Body of pancreas (tissue), 4 donors: ENCODE measurements at places on chromosomes 11 and 22. TPM values are rescaled to one million over a fixed set of nuclear protein-coding genes. Genes with fewer than 3 reads are reported as not detected.

DNA sequence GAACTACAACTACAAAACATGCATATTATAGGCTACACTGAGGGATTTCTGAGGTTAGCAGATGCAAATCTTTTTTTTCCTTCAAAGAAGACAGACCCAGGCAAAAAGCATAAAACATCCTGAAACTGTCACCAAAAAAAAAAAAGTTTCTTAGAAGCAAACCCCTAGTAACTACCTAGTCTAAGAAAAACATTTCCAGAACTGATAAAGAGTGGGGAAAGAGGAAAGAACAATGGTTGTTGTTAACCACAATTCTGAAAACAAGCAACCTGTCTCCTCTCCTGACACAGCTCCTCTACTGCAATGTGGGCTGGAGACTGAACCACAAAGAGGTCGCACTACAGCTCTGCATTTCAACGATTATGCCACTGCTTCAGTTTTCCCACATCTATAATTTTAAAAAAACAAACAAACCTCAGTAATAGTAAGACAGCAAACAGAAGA lies 15.0 kb downstream of the DENND5A start:
- H3K4me1 ChIP-seq: peaks cover 9% of the 10 kb centered on the region
- H3K36me3 ChIP-seq: no peaks in the 10 kb centered on the region
- no peak for DNase-seq
- H3K27me3 ChIP-seq: no peaks in the 10 kb centered on the region

The SLC1A2 gene
- 23.1 TPM for total RNA-seq

DNA sequence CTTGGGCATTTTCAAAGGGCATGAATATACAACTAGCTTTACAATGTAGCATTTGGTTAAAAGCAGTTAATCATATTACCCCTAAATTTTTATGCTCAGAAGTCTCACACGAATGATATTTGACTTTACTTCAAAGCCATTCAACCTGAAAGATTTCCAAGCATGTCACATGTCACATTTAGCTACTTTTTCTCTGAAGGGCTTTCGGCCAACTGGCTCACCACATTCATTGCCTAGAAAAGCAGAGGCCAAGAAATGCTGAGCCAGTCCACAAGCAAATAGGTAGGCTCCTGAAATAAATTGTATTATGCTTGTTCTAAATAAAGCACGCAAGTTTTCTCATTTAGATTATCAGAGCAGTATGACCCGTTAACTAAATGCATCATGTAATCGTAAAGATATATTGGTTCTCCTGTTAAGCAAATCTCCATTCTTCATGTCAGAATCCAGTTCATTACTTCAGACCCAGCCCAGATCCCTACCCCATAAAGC lies 30.6 kb downstream of the PAX6 start:
- no peak for DNase-seq
- no peak overlapping the region for H3K27ac ChIP-seq
- H3K4me3 ChIP-seq: no peak overlapping the region
- H3K4me1 ChIP-seq: no peaks in the 10 kb centered on the region
- H3K27me3 ChIP-seq: no peaks in the 10 kb centered on the region

DNA sequence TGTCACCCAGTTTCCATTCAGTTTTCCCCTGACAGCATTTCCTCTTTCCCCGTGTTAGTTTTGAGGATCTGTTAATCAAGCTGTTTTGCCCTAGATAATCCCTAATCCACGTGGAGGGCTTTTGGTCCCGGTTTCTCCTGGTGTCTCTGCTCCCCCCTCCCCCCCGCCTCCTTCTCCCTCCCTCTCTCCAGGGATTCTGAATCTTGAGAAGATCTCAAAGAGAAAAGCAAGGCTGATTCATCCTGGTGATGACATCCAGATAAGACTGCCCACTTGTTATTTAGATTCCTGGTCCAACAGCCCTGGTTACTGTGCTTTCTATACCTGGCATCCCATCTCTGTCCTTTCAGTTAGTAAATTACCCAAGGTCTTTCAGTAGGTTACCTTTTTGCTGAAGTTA lies 59.4 kb downstream of the KCNA4 start:
- H3K27ac ChIP-seq: no peak overlapping the region
- no peaks in the 10 kb centered on the region for H3K36me3 ChIP-seq
- no peaks in the 10 kb centered on the region for H3K4me1 ChIP-seq
- H3K4me3 ChIP-seq: no peak overlapping the region

GRCh38 chr22:28821452-28821851 lies 21.1 kb upstream of the XBP1 start:
- H3K36me3 ChIP-seq: no peaks in the 10 kb centered on the region
- H3K27ac ChIP-seq: peak overlapping the region; percentile 84
- no peaks in the 10 kb centered on the region for H3K27me3 ChIP-seq
- no peak overlapping the region for H3K4me3 ChIP-seq

GRCh38 chr11:112697391-112698178 lies 263.6 kb upstream of the NCAM1 start:
- no peaks in the 10 kb centered on the region for H3K27me3 ChIP-seq
- H3K27ac ChIP-seq: peak overlapping the region; percentile 7
- no peak overlapping the region for H3K4me3 ChIP-seq
- no peaks in the 10 kb centered on the region for H3K4me1 ChIP-seq

DNA sequence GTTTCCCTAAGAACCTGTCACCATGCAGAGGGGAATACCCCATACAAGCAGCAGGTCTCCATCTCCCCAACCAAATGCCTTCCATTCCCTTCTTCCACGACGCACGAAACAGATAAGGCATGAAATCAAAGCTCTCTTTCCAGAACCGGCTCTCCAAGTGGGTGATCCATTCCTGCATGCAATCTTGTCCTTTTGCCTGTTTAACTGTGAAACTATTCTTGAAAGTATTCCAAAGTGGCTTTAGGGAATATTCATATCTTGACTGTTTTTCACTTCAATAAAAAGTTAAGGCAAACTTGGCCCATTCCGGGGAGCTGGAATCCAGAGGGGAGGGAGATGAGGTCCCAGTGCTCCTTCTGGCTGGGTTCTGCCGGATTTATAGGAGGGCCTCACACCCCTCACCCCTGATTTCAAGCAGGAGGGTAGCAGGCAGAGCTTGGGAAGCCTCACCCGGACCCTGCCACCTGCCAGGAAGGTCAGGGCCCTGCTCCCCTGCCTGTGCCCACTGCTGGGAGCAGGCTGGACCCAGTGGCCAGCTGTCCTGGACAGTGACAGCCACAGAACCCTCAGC lies 60.9 kb downstream of the SCGB1A1 start:
- no peak overlapping the region for H3K4me3 ChIP-seq
- no peaks in the 10 kb centered on the region for H3K4me1 ChIP-seq
- H3K27me3 ChIP-seq: no peaks in the 10 kb centered on the region
- peak overlapping the region; percentile 17 for H3K27ac ChIP-seq

GRCh38 chr22:43440556-43440955 lies 28.7 kb downstream of the MPPED1 start:
- no peaks in the 10 kb centered on the region for H3K27me3 ChIP-seq
- no peak for DNase-seq
- H3K4me1 ChIP-seq: peaks cover 13% of the 10 kb centered on the region
- no peak overlapping the region for H3K27ac ChIP-seq

The ARSA gene
- total RNA-seq: 84.7 TPM

GRCh38 chr11:130399196-130399595 lies 29.2 kb downstream of the ADAMTS8 start:
- H3K27ac ChIP-seq: no peak overlapping the region
- H3K27me3 ChIP-seq: no peaks in the 10 kb centered on the region
- no peak for DNase-seq
- no peaks in the 10 kb centered on the region for H3K36me3 ChIP-seq

- H3K4me1 ChIP-seq: peaks cover 32% of the 10 kb centered on the region
- H3K36me3 ChIP-seq: no peaks in the 10 kb centered on the region
- H3K4me3 ChIP-seq: no peak overlapping the region
- H3K27ac ChIP-seq: no peak overlapping the region
Measured at GRCh38 chr11:2302896-2303626, 1.2 kb downstream of the TSPAN32 start.

DNA sequence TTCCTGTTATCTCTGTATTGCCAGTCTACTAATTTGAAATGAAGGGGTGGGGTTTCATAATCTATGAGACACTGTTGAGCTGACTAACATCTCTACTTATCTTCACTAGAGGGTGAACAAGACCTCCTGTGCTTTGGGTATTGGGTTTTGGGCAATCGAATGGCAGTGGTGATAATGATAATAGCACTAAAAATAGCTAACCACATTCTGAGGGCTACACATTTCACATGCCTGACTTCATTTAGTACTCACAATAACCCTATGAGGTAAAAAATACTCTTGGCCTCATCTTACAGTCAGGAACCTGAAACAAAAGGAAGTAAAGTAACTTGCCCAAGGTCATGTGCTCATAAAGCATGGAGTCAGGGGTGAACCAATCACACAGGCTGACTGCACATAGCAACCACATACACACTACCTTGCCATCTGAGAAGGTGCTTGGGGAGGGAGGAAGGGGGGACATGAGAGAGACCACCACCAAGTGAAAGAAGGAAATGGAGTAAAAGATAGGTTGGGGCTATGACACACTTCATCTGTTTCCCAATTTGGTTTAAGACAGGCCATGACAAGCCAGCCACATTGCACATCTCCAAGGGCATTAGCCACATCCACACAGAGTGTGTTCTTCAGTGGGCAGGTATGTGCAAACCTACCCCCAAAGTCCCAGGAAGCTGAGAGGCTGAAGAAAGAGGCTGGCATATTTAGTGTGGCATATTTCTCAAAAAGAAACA lies 387.6 kb upstream of the DDI1 start:
- H3K27ac ChIP-seq: no peak overlapping the region
- no peaks in the 10 kb centered on the region for H3K4me1 ChIP-seq
- no peak for DNase-seq
- H3K36me3 ChIP-seq: no peaks in the 10 kb centered on the region
- no peaks in the 10 kb centered on the region for H3K27me3 ChIP-seq

The TEX54 gene
- not detected for total RNA-seq

The TNNT3 gene
- total RNA-seq: not detected

DNA sequence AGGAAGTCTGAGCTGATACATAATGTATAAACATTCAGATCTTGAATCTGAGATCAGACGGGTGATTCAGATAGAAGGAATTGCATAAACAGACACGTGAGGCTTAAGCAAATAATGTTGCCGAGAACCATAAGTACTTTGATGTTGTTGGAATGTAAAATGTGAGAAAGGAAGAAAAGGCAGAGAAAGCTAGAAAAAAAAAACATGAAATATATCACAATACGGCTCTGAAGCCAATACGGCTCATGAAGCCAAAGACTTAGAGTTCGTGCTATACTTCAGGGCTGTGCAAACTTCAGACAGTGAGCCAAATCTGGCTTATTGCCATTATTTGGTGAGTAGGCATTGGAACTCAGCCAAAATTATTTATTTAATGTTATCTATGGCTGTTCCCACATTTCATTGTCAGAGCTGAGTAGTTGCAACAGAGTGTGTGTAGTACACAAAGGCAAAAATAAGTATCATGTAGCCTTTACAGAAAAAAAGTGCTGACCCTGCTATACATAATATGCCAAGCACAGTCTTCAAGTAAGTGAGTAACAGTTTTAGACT lies 673.3 kb downstream of the CNTN5 start:
- H3K4me3 ChIP-seq: no peak overlapping the region
- H3K27ac ChIP-seq: no peak overlapping the region
- no peaks in the 10 kb centered on the region for H3K27me3 ChIP-seq
- no peak for DNase-seq

DNA sequence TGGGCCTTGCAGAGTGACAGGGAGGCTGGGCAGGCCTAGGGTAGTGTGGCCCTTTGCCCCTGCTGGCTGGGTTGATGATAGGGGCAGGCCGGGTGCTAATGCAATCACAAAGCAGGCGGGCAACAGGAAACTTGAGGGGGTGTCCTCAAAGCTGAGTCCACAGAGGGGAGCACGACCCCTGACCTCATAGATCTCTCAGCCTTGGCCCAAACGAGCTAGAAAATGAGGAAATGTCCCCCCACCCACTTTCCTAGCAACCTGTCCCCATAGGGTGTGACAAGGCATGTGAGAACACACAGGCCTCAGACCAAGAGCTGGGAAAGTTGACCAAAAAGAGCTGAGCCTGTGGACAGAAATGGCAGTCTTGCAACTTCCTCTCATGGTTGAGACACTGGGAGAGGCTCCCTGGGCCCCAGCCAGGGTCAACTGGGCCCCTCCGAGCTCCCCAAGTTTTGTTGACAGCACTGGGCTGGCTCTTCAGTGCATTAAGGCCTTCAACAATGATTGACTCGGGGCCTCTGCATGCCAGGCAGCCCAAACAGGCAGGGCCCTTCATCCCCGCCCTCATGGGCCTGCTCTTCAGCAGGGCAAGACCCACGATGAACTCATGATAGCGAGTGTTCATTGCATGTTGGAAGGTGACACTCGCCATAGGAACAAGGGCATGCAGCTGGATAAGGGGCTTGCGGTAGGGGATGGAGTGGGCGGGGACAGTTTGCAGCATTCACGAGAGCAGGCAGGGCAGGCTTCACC lies 9.8 kb upstream of the SPI1 start:
- DNase-seq: no peak
- no peaks in the 10 kb centered on the region for H3K27me3 ChIP-seq
- no peak overlapping the region for H3K4me3 ChIP-seq
- H3K27ac ChIP-seq: no peak overlapping the region
- no peaks in the 10 kb centered on the region for H3K36me3 ChIP-seq
- no peaks in the 10 kb centered on the region for H3K4me1 ChIP-seq

GRCh38 chr11:21116009-21116408 lies 446.6 kb downstream of the NELL1 start:
- no peaks in the 10 kb centered on the region for H3K36me3 ChIP-seq
- no peak overlapping the region for H3K27ac ChIP-seq
- no peak overlapping the region for H3K4me3 ChIP-seq
- H3K27me3 ChIP-seq: no peaks in the 10 kb centered on the region
- H3K4me1 ChIP-seq: no peaks in the 10 kb centered on the region
